ENCODE measurements at places on chromosomes 7 and 10. TPM values are rescaled to one million over a fixed set of nuclear protein-coding genes. Genes with fewer than 3 reads are reported as not detected.

DNA sequence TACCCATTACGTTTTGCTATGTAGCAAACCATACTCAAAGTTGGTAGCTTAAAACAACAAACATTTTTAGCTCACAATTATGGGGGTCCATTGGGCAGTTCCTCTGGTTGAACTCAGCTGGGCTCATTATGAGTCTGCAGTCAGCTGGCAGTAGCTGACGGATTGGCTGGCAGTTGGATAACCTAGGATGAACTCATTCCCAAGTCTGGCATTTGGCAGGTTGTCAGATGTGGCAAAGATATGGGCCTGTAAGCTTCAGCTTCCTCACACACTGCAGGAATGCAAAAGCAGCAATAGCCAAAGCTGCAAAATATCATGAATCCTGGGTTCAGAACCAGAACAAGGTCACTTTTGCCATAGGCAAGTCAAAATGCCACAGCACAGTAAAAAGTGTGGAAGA is 412.2 kb upstream of the SORCS1 start:
- no peak for DNase-seq

ADAM8 gene
- total RNA-seq = 78.5 TPM

GRCh38 chr10:49629431-49629881 is 15.6 kb downstream of the CHAT start:
- no peak for DNase-seq

DNA sequence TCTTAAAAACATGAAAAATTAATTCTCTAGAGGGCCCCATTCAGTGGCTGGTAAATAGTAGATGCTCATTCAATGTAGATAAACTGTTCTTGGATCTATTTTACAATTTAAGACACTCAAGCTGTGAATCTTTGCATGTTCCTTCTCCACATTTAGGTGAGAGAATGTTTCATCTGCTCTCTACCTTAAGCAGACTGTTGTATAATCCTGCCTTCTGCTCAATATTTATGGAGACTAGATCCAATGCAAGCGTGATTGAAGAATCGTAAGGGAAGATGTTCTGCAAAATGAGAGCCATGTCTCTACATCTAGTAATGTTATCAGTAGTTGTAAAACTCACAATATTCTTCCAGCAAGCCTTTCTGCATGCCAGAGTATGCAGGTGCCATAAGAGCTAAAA is 115.0 kb upstream of the TEX47 start:
- DNase-seq = no peak

GRCh38 chr10:7642491-7643011 is 24.2 kb downstream of the ITIH5 start:
- no peak for DNase-seq
